ENCODE measurements at places on chromosomes 3 and 15.

- DNase-seq, result no peak
Measured at GRCh38 chr3:169218314-169218983, 445.1 kb downstream of the MECOM start.

GRCh38 chr3:88093266-88093665 lies 34.2 kb downstream of the ZNF654 start:
- DNase-seq, result no peak

GRCh38 chr15:57195326-57195725 lies 181.0 kb upstream of the CGNL1 start:
- DNase-seq, result no peak

GRCh38 chr3:157611536-157612076 lies 108.4 kb upstream of the VEPH1 start:
- no peak for DNase-seq

DNA sequence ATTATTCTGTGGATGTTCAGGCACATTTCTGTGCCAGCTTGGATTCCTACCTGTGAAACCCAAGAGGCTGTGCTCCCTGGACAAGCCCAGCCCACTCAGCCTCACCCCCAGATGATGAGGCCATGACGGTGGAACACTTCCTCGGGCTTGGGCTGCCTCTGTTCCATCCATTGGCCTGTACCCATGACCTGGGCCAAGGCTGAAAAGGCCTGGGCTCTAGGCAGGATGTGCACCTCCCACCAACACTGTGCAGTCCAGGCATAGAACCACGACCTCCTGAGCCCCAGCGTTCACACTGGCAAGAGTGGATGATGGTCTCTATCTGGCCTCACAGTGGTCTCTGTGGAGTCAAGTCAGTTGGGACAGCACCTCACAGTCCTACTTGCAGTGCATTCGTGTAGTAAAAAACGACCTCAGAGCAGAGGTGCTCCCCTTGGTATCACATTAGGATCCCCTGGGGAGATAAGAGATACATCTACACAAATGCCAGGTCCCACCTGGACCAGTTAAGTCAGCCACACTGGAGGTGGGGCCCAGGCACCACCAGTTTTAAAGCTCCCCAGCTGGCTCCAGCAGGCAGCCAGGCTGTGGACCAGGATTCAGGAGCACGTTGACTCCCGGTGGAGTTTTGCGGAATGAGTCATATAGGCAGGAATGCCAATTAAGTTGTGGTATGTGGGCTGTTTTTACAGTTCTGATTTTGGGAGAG lies 39.0 kb upstream of the IGF1R start:
- no peak for DNase-seq

- DNase-seq, result no peak
Measured at GRCh38 chr3:54123003-54123775, 837 bp downstream of the CACNA2D3 start.

DNA sequence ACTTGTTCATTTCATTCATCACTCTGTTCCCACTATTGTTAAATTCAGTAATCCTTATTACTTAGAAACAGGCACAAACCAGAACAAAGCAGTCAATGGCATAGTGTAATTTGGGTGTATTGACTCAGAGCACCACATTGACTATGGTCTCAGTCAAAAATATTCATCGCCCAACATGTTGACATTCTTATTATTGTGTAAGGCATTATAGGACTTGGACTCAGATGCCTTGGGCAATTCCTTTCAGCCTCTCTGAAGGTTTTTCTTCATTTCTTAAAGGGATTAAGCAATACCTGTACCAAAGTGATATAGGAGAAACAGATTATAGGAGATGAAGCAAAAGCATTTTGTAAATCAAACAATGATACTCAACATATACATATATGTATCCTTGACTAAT lies 114.7 kb upstream of the BHLHE40 start:
- no peak for DNase-seq

GRCh38 chr3:194404365-194405140 lies 5.5 kb upstream of the GP5 start:
- DNase-seq, result peak; percentile 80

GRCh38 chr3:19346759-19347158 lies 198.4 kb downstream of the KCNH8 start:
- DNase-seq, result no peak

DNA sequence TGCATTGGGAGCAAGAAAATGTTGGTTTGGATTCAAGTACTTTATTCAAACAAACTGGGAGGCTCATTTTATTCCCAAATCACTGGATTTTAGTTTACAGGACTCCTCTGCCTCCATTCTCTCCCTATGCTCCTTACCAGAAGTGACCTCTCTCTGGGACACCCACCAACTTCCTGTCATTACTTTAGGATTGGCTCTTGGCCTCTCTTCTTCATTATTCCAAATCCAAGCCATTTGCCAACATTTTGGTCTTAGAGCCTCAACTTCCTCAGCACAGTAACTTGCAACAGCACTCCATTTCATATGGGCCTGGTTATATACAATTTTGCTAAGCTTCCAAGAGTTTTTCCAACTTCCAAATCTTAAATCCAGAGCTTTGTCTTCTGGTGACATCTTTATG lies 432.1 kb downstream of the NR2F2 start:
- DNase-seq, result no peak

DNA sequence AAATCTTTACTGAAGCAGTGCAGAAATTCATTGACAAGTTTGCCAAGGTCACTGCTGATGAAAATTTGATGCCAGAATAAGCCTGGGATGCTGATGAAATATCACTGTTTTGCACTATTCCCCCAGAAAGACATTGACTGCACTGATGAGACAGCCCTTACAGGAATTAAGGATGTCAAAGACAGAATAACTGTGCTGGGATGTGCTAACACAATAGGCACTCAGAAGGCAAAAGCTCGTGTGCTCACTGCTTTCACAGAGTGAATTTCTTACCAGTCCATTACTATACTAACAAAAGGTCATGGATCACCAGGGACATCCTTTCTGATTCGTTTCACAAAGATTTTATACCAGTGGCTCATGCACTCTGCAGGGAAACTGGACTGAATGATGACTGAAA lies 69.4 kb downstream of the MCF2L2 start:
- no peak for DNase-seq

DNA sequence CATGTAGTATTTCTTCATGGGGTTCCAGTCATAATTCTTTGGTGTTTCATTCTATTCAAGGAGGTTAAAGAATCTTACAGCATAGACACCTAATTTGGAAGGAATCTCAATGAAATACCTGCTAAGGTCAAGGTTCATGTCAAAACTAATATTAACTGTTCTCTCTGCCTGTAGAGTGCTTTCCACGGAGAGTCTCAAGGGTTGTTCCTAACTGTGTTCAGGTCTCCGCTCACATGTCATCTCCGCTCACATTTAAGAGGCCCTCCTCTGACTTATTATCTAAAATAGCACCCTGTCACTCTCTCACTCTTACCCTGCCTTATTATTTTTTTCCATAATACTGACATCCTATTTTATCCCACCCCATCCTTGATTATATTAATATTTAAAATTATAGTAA lies 239.9 kb downstream of the RBMS3 start:
- DNase-seq, result no peak

GRCh38 chr3:186021673-186022362 lies 84.0 kb upstream of the TRA2B start:
- DNase-seq, result no peak

GRCh38 chr3:9209777-9210176 lies 39.7 kb downstream of the SRGAP3 start:
- DNase-seq, result no peak

DNA sequence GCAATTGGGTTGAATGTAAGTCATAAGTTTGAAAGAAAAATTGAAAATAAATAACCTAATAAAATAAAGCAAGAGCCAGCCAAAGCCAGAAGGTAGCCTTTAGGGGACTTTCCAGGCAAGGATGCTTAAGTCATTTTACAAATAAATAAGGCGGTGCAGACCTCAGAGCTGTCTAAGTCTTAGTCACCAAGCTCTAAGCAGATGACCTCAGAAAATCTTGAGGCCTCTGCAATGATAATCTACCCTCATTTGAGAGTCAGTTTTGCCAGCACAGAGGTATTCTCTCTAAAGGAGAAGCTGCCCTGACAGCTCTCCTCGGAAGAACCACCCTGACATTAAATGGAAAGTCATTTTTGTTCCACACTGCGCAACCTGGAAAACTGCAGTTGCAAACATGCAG lies 113.9 kb downstream of the OXNAD1 start:
- DNase-seq, result no peak

DNA sequence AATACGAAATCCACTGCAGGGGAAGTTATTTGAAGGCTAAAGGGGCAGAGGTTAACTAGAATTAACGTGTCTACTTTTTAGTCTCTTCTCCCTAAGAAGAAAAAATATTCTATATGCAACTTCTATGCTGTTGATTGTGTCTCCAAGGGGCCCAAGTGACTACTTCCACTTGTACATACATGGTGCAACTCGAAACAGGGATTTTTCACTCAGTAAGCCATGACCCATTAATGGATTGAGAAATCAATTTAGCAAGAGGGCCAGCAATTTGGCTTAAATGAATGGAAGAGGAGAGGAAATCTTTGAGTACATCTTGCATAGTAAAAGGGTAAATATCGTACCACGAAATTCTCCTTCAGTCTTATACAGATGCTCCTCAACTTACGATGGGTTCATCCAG lies 151.1 kb upstream of the HES1 start:
- no peak for DNase-seq

GRCh38 chr15:38758043-38758442 lies 193.4 kb upstream of the RASGRP1 start:
- no peak for DNase-seq

- DNase-seq, result no peak
Measured at GRCh38 chr15:66876421-66876730, 174.3 kb downstream of the SMAD6 start.

DNA sequence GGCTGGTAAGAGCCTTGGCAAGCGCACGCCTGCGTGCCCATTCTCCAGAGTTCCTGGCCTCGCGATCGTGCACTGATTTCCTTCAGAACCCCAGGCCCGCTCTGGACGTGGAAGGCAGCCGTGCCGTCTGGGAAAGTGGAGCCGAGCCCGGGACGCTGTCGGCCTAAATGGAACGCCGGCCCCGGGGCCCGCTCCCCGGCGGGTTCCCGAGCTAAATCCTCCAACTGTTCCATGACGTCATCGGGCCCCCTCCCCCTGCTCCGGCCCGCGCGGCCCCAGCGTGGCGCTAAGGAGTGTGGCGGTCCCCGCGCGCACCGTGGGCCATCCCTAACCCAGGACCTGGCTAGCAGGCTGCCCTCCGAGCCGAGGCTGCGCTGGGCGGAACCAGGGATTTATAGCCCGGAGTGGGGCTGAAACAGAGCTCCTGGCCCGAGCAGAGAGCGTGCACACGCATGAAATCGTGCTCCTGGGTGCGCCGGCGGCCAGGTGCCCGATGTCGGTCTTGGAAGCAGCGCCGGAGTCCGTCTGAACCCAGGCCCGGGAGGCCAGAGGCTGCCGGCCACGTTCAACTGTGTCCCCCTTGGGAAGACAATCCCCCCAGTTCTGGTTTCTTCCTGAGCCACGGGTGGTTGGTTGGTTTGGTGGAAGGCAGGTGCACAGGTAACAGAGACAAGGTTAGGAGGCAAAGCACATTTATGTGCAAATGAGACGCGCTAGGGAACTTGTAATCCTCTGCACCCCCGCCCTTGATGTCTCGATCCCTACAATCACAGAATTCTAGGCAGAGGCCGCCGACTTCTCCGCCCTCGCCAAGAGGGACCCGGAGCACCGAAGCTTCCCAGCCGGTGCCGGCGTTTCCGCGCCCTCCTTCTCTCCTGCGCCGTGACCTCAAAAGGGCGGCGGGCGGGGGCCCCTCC lies 84.9 kb upstream of the ETV5 start:
- DNase-seq, result peak; percentile 17
